ENCODE measurements at places on chromosomes 5 and 9. TPM values are rescaled to one million over a fixed set of nuclear protein-coding genes. Genes with fewer than 3 reads are reported as not detected.
A peak's percentile ranks its signal among the peaks of the same experiment; 100 is the strongest.

DNA sequence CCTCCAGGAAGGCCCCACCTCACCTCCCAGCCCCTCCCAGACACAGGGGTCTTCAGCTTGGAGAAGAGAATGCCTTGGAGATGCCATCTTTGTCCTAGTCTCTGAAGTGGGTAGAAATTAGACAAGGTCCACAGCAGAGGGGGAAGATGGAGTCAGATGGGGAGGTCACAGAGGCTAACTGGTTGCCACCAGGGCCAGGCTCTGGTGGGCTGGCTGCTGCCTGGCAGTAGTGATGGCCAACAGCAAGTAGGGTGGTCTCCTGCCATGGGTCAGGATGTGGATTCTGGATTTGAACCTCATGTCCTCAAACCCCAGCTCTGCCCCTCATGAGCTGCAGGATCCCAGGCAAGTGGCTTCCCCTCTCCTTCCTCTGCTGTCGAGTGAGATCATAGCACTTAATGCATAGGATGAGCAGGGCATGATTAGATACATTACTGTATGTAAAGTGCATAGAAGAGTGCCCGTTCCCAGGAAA is 38.7 kb upstream of the NEK6 start:
- H3K4me3 ChIP-seq = no peak overlapping the region
- no peaks in the 10 kb centered on the region for H3K36me3 ChIP-seq
- no peak for DNase-seq
- H3K4me1 ChIP-seq = peaks cover 100% of the 10 kb centered on the region
- peak overlapping the region; percentile 89 for H3K27ac ChIP-seq

- no peak for DNase-seq
- no peaks in the 10 kb centered on the region for H3K27me3 ChIP-seq
- H3K27ac ChIP-seq = no peak overlapping the region
- no peak overlapping the region for H3K4me3 ChIP-seq
- H3K36me3 ChIP-seq = no peaks in the 10 kb centered on the region
These were observed 32.8 kb downstream of the PDGFRB start for GRCh38 chr5:150122536-150123481.

- DNase-seq = no peak
- H3K27me3 ChIP-seq = no peaks in the 10 kb centered on the region
- H3K4me1 ChIP-seq = no peaks in the 10 kb centered on the region
- no peak overlapping the region for H3K27ac ChIP-seq
- H3K4me3 ChIP-seq = no peak overlapping the region
These were observed 127.1 kb downstream of the TMC1 start for GRCh38 chr9:72648324-72649126.

- DNase-seq = peak; percentile 81
- no peaks in the 10 kb centered on the region for H3K36me3 ChIP-seq
- no peak overlapping the region for H3K27ac ChIP-seq
- H3K4me3 ChIP-seq = peak overlapping the region; percentile 27
- peaks cover 30% of the 10 kb centered on the region for H3K4me1 ChIP-seq
These were observed 47.8 kb upstream of the PSD2 start for GRCh38 chr5:139747583-139748504.

DNA sequence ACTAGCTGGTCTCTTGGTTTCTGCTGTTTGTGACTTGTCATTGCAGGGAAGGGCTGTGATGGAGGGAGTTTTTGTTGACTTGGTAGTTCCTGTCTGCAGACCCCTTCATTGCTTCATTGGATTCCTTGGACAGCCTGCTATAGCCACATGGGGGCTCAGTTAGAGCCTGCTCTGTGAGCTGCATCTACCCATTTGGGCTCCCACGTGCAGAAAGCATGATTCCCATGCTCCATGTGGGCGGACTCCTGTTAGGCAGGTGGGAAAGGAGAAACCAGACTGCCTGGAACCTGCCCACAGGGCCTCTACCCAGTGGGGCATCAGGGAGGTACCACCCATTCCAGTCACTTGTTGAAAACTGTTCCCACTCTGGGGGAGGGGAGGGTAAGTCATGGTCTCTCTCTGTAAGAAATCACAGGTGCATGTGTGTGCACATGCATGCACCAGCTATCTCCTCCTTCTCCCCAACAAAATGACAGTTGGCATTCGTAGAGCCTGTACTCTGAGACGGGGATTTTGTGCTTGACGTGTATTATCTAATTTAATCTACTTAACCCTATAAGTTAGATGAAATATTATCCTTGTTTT is 61.0 kb downstream of the DAPK1 start:
- DNase-seq = no peak
- H3K27me3 ChIP-seq = no peaks in the 10 kb centered on the region
- H3K27ac ChIP-seq = no peak overlapping the region
- no peaks in the 10 kb centered on the region for H3K36me3 ChIP-seq

GRCh38 chr5:178590141-178590923 is at the start of gene COL23A1:
COL23A1 (minus strand) TSS chr5:178590393.
- no peaks in the 10 kb centered on the region for H3K27me3 ChIP-seq
- peak; percentile 89 for DNase-seq
- H3K36me3 ChIP-seq = no peaks in the 10 kb centered on the region
- peaks cover 5% of the 10 kb centered on the region for H3K4me1 ChIP-seq

GRCh38 chr5:155082401-155082800 is 68.8 kb downstream of the KIF4B start:
- no peaks in the 10 kb centered on the region for H3K4me1 ChIP-seq
- no peak overlapping the region for H3K27ac ChIP-seq
- H3K27me3 ChIP-seq = no peaks in the 10 kb centered on the region
- no peaks in the 10 kb centered on the region for H3K36me3 ChIP-seq
- no peak for DNase-seq
- H3K4me3 ChIP-seq = no peak overlapping the region

- no peaks in the 10 kb centered on the region for H3K27me3 ChIP-seq
- H3K4me3 ChIP-seq = no peak overlapping the region
- H3K4me1 ChIP-seq = no peaks in the 10 kb centered on the region
- no peak overlapping the region for H3K27ac ChIP-seq
These were observed 42.6 kb downstream of the NPR3 start for GRCh38 chr5:32753765-32754164.

DNA sequence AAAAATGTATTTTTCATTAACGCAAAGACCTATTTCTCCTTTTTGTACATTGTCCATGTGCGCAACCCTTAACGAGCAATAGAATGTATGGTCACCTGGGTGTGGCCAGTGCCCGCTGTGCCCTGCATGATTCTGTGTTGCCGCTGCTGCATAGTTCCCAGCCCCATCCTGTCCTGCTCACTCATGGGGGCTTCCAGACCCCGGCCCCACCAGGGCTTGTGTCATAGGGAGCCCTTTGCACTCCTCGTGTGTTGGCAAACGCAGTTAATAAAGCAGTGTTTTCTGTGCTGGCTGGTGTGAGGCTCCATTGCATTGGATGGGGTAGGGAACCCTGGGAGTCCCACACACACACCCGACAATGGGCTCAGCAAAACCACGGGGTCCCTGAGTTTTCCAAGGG is 49.7 kb downstream of the SAR1B start:
- H3K27me3 ChIP-seq = no peaks in the 10 kb centered on the region
- no peak for DNase-seq

DNA sequence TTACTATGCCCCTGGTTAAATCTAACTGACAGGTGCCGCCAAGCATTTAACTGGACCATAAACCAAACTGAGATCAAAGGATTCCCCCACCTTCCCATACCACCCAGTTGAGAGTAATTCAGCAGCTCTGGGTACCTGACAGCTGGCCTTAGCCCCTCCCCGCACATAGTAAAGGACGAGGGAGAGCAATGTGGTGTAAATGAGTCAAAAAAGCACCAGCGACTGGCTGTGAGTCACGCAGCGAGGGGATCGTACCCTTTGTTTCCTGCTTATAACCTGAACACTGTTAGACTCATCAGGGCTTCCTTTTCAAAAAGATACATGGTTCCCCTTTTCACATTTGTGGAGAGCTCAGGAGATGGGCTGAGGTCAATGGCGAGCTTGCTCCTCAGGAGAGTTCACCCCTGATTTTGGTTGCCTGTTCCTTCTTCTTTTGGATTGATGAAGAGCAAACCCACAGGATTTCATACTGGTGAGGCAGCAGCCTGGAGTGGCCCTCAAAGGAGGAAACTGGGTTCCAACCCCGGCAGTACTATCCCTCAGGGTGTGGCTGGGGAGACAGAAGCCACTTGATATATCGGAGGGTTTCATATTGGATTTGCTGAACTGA is 71.5 kb downstream of the ANKRD33B start:
- no peak for DNase-seq
- no peak overlapping the region for H3K4me3 ChIP-seq
- no peaks in the 10 kb centered on the region for H3K27me3 ChIP-seq

DNA sequence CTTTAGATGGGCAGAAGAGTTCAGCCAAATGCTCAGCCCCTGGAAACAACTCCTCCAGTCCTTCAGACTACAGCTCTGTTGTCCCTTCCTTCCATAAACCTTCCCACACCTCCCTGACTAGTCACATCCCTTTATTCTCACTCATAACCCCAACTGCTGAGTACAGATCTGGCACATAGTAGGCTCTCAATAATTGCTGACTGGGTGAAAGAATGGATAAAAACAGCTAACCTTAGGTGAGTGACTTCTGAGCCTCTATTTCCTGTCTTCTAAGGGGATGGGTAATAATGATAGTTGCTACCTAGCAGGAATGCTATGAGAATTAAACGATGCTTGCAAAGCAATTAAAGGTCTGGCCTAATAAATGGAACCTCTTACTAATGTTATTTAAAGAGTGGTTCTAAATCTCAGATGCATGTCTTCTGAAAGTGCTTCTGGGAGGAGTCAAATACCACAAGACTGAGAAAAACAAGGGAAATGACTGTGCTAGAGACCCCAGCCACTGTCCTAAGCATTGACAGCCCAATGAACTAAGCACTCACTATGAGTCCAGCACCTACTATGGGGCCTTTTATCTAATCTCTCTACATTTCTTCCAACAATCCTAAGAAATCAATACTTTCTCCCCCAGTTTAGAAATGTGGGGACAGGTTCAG is 2.5 kb upstream of the NR6A1 start:
- H3K36me3 ChIP-seq = no peaks in the 10 kb centered on the region
- DNase-seq = no peak
- H3K4me3 ChIP-seq = no peak overlapping the region

DNA sequence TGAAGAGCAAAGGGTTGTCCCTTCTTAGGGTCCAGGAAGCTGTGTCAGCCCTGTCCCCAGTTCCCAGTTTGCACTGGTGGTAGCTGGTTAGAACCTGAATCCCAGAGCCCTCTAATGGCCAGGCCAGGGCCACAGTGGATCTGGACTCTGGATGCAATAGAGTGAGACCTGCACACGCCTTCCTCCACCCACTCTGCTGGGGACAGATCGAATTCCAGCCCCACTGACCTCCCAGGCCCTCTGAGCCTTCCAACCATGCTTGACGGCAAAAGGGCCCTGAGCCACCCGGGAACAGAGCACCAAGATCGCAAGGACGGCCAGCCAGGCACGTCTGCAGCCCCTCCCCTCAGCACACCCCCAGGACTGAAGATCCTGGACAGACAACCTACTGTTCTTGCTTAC is 23.7 kb downstream of the NAIF1 start:
- H3K27me3 ChIP-seq = no peaks in the 10 kb centered on the region
- DNase-seq = no peak
- H3K27ac ChIP-seq = no peak overlapping the region
- H3K4me3 ChIP-seq = no peak overlapping the region

- H3K36me3 ChIP-seq = no peaks in the 10 kb centered on the region
- H3K27ac ChIP-seq = peak overlapping the region; percentile 95
- H3K4me3 ChIP-seq = peak overlapping the region; percentile 35
- H3K4me1 ChIP-seq = peaks cover 65% of the 10 kb centered on the region
- no peaks in the 10 kb centered on the region for H3K27me3 ChIP-seq
- DNase-seq = no peak
These were observed 157.5 kb upstream of the IER5L start for GRCh38 chr9:129335464-129336129.

- peaks cover 5% of the 10 kb centered on the region for H3K4me1 ChIP-seq
- no peak overlapping the region for H3K27ac ChIP-seq
- H3K36me3 ChIP-seq = no peaks in the 10 kb centered on the region
- no peak overlapping the region for H3K4me3 ChIP-seq
These were observed 86.0 kb downstream of the ANKRD33B start for GRCh38 chr5:10649666-10650380.

- H3K27me3 ChIP-seq = no peaks in the 10 kb centered on the region
- no peaks in the 10 kb centered on the region for H3K36me3 ChIP-seq
- no peak overlapping the region for H3K27ac ChIP-seq
These were observed 28.6 kb upstream of the CDKN2AIPNL start for GRCh38 chr5:134440201-134440755.

- no peaks in the 10 kb centered on the region for H3K27me3 ChIP-seq
- no peak overlapping the region for H3K27ac ChIP-seq
- peak; percentile 75 for DNase-seq
- H3K4me3 ChIP-seq = no peak overlapping the region
These were observed 18.7 kb downstream of the LCP2 start for GRCh38 chr5:170278611-170279458.

DNA sequence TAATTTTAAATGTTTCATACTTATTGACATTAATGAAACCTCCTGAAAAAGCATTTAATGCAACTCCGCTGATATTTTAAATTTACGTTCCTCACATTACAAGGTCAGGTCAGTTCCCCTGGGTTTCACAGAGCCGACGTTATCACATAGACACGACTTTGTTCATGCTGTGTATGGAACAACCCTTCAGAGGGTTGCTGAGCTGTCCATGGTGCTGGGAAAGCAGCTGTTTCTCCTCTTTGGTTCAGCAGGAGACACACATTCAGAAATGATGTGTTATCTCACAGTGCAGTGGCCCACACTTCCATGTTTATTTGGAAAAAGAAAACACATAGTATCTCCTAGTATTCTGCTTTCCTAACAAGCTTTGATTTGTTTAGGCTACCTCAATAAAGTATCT is 53.5 kb downstream of the PPP2R2B start:
- no peak overlapping the region for H3K4me3 ChIP-seq
- peak; percentile 26 for DNase-seq
- H3K36me3 ChIP-seq = no peaks in the 10 kb centered on the region
- H3K4me1 ChIP-seq = no peaks in the 10 kb centered on the region
- H3K27me3 ChIP-seq = no peaks in the 10 kb centered on the region

DNA sequence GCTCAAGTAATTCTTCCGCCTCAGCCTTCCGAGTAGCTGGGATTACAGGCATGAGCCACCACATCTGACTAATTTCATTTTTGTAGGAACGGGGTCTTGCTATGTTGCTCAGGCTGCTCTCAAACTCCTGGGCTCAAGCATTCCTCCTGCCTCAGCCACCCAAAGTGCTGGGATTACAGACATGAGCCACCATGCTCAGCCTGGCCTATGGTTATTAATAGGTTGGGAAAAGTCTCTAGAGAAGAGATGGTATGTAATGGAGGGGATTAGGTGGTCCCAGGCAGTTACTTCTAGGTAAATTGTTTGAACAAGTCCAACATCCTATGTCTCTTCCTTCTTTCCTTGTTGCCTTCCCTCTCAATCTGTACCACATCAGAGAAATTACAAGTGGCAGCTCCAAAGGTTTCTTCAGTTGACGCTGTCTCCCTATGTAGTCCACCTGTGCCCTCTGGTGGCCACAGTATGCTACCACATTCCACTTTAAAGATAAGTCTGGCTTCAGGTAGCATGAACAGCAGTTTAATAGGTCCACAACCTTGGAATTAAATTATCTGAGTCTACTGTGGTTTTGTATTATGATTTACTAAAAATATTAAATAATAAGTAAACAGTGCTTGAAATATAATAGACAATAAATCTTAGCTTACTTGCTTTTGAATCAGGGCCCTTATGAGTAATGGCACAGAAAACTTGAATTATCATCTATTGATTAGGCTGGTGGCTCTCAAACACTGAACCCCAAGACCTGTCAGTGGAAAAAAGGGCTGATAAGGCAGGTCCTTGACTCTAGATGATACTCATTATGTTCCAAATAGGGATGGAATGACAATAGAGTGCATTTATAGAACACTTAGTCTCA is 9.7 kb downstream of the TIGD6 start:
- H3K27me3 ChIP-seq = no peaks in the 10 kb centered on the region
- no peak overlapping the region for H3K27ac ChIP-seq
- no peak overlapping the region for H3K4me3 ChIP-seq
- DNase-seq = peak; percentile 82
- peaks cover 13% of the 10 kb centered on the region for H3K36me3 ChIP-seq

FAM219A gene
- 16.9 TPM for polyA plus RNA-seq

TPPP gene
- 6.7 TPM for polyA plus RNA-seq

SLC4A9 gene
- 0.09 TPM for polyA plus RNA-seq

GMCL2 gene
- polyA plus RNA-seq = not detected

FLT4 gene
- 37.1 TPM for polyA plus RNA-seq

SPATA31E1 gene
- polyA plus RNA-seq = not detected
